ENCODE measurements at places on chromosomes 2 and 18. TPM values are rescaled to one million over a fixed set of nuclear protein-coding genes. Genes with fewer than 3 reads are reported as not detected.

GRCh38 chr2:169082995-169083394 is 13.6 kb downstream of the DHRS9 start:
- DNase-seq = no peak

- no peak for DNase-seq
Measured at GRCh38 chr18:59267503-59268126, 5.6 kb downstream of the RAX start.

- DNase-seq = no peak
Measured at GRCh38 chr18:55380589-55380988, 207.4 kb downstream of the TCF4 start.

The ERCC3 gene
- 34.7 TPM for total RNA-seq

The FTCDNL1 gene
- total RNA-seq = 3.1 TPM

The UGT1A6 gene
- 6.3 TPM for total RNA-seq

The DTNB gene
- 35.9 TPM for total RNA-seq

DNA sequence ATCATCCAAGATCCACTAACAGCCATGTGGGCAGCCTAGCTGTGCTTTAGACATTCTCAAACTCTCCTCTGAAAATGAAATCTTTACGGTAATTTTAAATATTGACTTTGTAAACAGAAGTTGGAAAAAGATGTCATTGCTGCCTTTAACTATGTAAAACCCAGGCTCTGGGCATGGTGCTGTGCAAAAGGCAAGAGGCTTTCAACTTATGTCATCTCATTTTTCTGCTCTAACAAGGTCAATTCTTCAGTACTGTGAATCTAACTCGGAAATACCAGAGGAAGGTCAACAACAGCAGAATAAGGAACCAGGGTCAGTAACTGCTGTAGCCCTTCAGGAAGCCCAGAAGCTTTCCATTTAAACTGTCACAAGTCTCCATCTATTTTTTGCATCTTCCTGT is 37.0 kb upstream of the MPP4 start:
- DNase-seq = no peak

DNA sequence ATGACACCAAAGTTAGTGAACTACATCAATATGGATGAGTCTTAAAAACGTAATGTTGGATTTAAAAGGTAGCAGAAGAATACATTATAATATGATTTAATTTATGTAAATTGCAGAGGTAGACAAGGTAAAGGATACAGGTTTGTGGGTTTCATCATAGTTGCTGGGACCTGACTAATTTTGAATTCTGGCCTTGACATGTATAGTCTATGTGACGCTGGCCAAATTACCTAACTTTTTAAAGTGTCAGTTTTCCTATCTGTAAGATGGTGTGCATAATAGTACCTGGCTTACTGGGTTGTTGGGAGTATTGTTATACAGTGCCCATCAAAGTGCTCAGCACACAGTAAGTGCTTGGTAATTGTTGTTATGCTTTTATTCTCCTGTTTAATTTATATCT is 34.5 kb downstream of the GALNT1 start:
- DNase-seq = no peak

GRCh38 chr2:120246546-120247300 is 5.9 kb upstream of the RALB start:
- DNase-seq = no peak

DNA sequence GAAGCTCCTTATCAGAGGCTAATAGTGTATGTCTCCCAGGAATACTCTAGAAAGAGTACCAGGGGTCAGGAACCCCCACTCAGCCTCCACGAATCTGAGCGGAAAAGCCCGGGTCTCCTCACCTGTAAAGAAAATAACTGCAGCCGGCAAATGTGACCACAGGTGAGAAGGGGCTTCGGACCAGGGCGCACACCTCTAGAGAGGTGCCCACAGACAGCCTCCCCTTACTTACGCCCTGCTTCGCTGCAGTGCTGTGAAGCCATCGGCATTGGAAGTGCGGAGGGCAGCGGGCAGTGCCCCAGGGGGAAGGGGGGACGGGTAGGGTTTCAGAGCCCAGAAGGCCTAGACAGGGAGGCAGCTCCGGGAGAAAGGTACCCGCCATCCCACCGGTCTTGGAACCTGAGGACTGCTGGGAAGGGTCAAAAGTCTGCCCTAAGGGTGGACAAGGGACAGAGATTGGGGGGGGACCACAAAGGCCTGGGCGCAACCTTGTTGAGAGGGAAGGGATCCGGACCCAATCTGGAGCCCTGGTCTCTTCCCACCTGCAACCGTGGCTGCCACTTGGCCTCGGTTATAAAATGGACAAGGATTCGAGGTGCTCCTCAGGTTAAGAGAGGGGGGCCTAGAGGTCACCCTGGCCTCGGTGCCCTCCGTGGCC is 642 bp upstream of the STEAP3 start:
- DNase-seq = no peak

The ABCG8 gene
- 2.6 TPM for total RNA-seq

The UCN gene
- 3.1 TPM for total RNA-seq

The TUBB8B gene
- total RNA-seq = not detected

The FIGN gene
- 5.9 TPM for total RNA-seq

The TMEM163 gene
- 36.1 TPM for total RNA-seq

GRCh38 chr2:144256996-144257707 is 262.8 kb downstream of the ZEB2 start:
- no peak for DNase-seq

The HNMT gene
- 92.7 TPM for total RNA-seq

The RUFY4 gene
- total RNA-seq = 0.17 TPM

The AQP12B gene
- total RNA-seq = not detected

- no peak for DNase-seq
Measured at GRCh38 chr18:42184685-42185477, 229.8 kb downstream of the PIK3C3 start.

The CKAP2L gene
- 1.5 TPM for total RNA-seq

DNA sequence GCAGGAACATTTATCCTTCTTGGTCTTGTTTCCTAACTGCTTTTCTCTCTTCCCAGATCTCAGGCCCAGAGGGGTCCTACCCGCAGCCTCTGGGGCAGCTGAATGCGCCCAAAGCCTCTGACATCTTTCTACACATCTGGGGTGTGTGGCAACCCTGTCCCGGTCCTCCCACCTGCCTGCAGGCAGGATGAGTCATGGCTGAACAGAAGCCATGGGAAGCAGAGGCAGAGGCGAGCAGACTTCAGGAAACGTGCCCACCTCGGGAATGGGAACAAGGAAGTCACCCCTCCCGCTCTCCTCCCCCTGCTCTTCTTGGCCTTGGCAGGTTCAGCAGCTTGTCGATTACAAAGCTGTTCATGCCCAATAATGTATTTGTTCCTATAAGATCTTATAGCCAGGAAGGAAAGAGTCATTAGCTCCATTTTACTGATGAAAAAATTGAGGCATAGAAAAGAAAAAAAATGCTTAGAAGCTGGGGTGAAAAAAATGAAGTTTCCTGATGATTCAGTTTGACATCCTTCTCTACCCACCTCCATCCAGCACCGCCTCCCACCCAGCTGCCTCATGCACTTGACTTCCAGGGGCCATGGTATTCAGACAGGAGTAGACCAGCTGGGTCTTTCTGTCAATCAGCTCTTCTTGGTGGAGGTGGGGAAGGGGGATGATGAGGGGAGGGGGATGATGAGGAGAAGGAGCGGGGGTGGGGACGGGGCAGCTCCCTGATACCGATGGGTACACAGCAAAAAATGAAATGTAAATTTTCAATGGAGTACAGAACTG is 10.4 kb upstream of the KCNF1 start:
- DNase-seq = peak; percentile 29

The GREB1 gene
- 12.5 TPM for total RNA-seq

- DNase-seq = no peak
Measured at GRCh38 chr2:111951486-111951885, 53.1 kb downstream of the MERTK start.

- no peak for DNase-seq
Measured at GRCh38 chr18:50163505-50163904, 31.4 kb downstream of the MYO5B start.

The KLHL41 gene
- 6.2 TPM for total RNA-seq

The IL1F10 gene
- total RNA-seq = not detected

DNA sequence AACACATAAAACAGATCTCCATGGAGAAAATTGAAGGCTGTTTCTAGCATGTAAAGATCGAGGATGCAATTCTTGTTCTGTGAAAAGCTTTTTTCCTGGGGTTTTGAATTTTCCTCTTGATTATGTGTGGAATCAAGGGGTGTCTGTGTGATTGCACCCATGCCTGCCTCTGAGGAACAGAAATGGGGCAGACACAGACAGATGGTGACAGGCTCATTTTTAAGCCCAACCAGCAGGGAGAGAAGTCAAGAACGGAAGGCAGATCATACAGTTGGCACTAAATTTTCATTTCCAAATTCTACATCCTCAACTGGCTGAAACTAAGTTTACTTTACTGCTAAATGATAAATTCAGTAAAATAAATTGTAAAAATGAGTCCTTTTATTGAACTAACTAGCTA is 1037.7 kb upstream of the KLHL29 start:
- no peak for DNase-seq

- DNase-seq = no peak
Measured at GRCh38 chr2:145065342-145065741, 545.4 kb upstream of the ZEB2 start.

DNA sequence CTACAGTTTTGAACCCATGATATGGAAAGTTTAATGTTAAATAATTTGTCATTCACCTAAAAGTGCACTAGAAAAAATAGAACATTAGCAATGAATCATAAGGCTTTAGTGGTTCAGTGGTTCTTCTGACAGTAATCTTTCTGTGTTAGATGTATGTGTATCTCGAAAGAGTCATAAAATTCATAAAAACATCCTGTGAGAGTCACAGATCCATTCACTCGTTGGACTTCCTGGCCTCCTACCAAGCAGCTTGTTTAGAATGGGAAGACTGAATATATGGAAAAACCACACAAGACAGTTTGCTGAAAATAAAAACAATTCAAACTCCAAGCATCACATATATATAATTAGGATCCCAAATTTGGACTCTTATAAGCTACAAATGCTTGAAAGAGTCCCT is 34.8 kb downstream of the ADNP2 start:
- no peak for DNase-seq

GRCh38 chr2:191581003-191581402 is 96.9 kb upstream of the NABP1 start:
- no peak for DNase-seq

DNA sequence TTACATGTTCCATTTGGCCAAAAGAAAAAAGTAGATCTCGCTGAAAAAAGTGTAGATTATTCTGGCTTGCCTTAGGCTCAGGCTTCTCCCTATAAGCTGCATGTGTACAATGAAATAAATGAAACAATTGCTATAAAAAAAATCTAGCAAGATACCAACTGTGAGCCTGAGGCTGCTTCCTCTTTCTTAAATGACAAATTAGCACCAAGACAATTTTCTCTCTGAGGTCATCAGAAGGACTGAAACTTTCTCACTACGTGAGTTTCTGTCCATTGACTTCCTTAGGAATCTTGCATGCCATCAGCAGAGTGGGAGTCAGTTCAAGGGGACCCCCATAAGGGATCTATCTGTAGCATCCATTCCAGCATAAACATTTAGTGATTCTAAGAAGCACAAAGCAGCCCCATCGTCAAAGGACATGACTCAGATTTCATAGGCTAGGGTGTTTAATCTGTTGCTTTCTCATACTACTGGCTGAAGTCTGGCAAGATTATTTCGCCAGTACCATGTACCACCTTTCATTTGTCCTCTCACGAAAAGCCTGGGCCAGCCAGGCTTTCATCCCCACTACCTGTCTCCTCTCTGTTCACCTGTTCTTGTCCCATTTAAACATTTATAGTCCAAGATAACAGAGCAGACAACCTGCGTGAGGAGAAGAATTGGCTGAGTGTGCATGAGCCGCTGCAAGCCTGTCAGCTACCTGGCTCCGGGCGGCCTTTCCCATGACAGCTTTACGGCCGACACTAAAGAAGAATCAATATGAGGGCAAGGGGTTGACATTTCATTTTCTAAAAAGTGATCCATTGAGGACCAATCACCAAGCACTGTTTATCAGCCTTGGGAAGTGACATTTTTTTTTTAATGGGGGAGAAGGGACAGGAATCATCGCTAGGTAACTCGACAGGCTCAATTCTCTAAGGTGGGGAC is 120.0 kb downstream of the EPHA4 start:
- no peak for DNase-seq

The PARD3B gene
- 28.0 TPM for total RNA-seq

The MAL gene
- total RNA-seq = 2.9 TPM

- DNase-seq = no peak
Measured at GRCh38 chr18:45626330-45627203, 11.3 kb downstream of the SLC14A2 start.

The SKOR2 gene
- not detected for total RNA-seq

The SP9 gene
- total RNA-seq = not detected

DNA sequence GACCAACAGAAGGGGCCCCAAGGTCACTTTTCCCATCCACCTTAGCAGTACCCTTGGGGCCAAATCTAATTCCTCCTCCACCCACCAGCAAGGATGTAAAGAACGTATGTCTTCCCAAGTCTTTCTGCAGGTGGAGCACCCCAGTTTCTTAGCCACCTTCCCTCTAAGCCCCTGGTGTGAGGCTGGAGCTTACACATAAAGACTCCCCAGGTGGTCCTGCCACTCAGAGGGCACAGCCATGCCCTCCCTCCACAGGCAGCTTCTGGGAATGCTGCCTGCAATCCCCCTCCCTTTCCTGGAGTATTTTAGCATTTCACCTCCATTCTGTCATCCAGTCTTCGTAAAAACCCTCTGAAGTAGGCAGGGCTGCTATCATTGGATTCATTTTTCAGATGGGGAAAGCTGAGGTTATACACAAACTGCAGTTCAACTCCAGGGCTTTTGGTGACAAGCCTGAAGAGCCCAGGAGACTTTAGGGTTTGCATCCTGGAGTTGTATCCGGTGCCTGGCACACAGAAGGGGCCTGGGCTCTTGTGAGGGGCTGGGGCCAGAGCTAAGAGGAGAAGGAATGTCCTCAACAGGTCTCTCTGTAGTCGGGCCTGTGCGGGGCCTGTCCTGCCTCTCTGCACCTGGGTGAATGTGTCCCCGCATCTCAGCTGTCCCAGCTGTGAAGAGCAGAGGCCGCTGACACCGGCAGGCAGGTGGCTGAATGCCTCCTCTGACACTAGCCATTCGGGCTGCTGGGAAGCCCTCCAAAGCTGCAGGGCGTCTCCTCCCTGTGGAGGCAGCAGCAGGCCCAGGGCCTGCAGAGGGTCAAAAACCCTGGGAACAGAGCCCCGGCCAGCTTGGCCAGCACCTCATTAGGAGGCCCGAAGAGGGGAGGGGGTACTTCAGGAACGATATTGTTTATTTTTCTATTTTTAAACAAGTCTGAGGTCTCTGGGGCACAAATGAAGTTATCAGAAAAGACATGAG is 27.6 kb downstream of the CIB4 start:
- no peak for DNase-seq

DNA sequence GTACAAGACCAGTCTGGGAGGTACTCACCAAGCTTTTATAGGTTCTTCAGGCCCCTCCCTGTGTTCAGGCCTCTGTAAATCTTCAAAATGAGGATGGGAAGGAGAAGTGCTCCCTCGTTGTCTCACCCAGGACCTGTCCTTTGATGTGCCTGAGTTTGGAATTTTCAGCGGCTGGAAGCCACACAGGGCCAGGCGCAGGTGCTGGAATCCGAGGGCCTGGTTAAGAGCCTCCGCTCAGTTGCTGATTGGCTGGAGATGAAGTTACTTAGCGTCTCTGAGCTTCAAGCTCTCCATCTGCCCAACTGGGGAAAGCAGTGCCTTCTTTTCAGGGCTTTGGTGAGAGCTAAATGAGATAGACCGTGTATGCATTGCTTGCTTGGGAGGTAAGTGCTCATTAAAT is 30.0 kb downstream of the HJURP start:
- DNase-seq = no peak

Measured in mucosa of gallbladder (tissue), 1 donor.